ENCODE measurements at places on chromosomes 5 and 9. TPM values are rescaled to one million over a fixed set of nuclear protein-coding genes. Genes with fewer than 3 reads are reported as not detected.

GRCh38 chr9:108093773-108094675 lies 604.5 kb upstream of the KLF4 start:
- peaks cover 2% of the 10 kb centered on the region for H3K27me3 ChIP-seq
- H3K36me3 ChIP-seq: no peaks in the 10 kb centered on the region
- H3K4me3 ChIP-seq: no peak overlapping the region
- H3K27ac ChIP-seq: no peak overlapping the region
- DNase-seq: no peak
- H3K4me1 ChIP-seq: peaks cover 4% of the 10 kb centered on the region

GRCh38 chr5:35294976-35295375 lies 64.7 kb upstream of the PRLR start:
- H3K36me3 ChIP-seq: no peaks in the 10 kb centered on the region
- no peak overlapping the region for H3K4me3 ChIP-seq
- no peak overlapping the region for H3K27ac ChIP-seq
- peaks cover 6% of the 10 kb centered on the region for H3K27me3 ChIP-seq

GRCh38 chr9:36827593-36827992 lies 206.5 kb downstream of the PAX5 start:
- no peak overlapping the region for H3K4me3 ChIP-seq
- H3K4me1 ChIP-seq: no peaks in the 10 kb centered on the region
- no peaks in the 10 kb centered on the region for H3K36me3 ChIP-seq
- peaks cover 55% of the 10 kb centered on the region for H3K27me3 ChIP-seq
- H3K27ac ChIP-seq: no peak overlapping the region

ANGPTL2 gene
- 39.0 TPM for total RNA-seq

Data from chondrocyte (in vitro differentiated cells).